GM13976 (cell line): ENCODE measurements at places on chromosomes 2 and 18.

DNA sequence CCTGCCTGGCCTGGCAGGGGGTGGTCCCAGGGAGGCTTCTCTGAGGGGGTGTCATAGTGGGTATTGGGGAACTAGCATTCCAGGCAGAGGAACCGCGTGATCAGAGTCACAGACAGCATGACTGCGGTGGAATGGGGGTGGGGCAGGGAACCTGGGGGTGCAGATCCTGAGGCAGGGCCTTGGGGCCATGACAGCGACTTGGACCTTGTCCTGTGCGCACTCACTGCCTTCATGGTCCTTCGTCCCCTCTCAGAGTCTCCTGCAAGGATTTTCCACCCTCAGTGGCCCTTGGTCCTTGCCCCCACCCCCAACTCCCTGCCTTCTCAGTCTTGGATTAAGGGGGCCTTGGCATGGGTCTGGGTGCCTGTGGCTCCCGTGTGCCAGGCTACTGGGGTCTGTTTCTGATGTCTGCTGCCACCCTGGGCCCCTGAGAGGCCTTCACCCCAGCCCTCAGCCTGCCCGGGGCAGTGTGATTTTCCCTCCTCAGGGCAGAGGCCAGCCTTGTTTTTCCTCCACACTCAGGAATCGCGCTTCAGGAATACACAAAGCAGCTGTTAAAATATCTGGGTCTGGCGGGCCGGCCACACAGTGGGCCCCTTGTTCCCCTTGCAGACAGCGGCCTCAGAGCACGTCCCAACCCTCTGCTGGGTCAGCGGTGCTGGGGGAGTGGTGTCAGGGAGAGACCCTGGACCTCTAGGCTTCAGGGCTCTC lies 51.6 kb downstream of the GLI2 start:
- no peak for DNase-seq

DNA sequence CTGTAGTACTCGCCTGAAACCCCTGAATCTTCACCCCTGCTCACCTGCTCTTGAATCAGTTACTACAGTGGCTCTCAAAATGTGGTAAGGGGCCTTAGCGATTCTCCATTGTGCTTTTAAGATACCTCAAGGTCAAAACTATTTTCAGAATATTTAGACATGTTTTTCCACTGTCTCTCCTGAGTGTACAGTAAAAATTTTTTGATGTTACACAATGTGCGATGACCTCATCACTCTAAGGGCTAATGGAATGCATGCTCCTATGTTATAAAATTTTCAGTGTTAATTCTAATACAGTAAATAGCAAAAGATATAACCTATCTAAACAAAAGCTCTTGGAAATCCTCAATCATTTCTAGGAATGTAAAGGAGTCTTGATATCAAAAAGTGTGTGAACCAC lies 336.9 kb upstream of the PKDCC start:
- no peak for DNase-seq

- no peak for DNase-seq
Measured at GRCh38 chr2:14654835-14655282, 22.3 kb downstream of the LRATD1 start.

GRCh38 chr2:88933980-88934379 lies 242.5 kb downstream of the RPIA start:
- DNase-seq, result no peak

- no peak for DNase-seq
Measured at GRCh38 chr2:73008766-73009135, 62.8 kb downstream of the SFXN5 start.

- no peak for DNase-seq
Measured at GRCh38 chr2:13651684-13652131, 935.0 kb downstream of the TRIB2 start.

- DNase-seq, result peak; percentile 47
Measured at GRCh38 chr2:38723173-38723572, 28.0 kb downstream of the SRSF7 start.

DNA sequence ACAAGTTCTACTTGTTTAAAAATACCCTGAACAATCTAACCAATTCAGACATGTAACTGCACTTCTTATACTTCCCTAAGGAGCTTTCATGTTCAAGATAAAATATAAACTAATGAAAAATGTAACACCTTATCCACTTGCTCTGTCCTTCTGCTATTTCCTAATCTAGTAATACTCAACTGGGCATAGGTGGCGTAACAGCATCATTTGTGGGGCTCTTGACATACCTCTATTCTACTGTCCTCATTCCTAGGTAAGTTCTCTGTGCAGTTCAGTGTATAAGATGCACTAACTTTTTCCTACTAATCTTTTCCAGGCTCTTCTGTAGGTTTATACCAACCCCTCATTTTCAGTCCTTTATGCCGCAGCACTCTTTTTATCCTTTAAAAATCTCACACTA lies 36.7 kb downstream of the PRKD3 start:
- peak; percentile 37 for DNase-seq

- no peak for DNase-seq
Measured at GRCh38 chr2:72750466-72750865, 75.4 kb downstream of the EXOC6B start.

DNA sequence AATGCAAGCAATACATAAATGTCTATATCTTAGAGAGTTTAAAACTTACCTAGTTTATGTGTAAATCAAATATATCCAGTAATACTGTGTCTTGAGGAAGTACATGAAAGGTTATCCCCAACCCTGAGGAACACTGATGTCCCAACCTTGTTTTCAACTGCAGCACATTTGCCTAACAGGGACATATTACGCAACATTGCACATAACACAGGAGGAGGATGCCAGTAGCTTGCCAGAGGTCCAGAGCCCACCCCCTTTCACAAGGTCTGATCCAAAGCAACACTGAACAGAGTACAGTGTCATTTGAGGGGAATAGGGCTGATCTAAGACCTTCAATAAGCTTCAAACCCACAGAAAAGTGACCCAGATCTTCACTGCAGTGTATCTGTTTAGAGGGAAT lies 678.5 kb downstream of the ARHGAP15 start:
- DNase-seq, result no peak

GRCh38 chr2:31011587-31011986 lies 126.7 kb downstream of the GALNT14 start:
- DNase-seq, result no peak

DNA sequence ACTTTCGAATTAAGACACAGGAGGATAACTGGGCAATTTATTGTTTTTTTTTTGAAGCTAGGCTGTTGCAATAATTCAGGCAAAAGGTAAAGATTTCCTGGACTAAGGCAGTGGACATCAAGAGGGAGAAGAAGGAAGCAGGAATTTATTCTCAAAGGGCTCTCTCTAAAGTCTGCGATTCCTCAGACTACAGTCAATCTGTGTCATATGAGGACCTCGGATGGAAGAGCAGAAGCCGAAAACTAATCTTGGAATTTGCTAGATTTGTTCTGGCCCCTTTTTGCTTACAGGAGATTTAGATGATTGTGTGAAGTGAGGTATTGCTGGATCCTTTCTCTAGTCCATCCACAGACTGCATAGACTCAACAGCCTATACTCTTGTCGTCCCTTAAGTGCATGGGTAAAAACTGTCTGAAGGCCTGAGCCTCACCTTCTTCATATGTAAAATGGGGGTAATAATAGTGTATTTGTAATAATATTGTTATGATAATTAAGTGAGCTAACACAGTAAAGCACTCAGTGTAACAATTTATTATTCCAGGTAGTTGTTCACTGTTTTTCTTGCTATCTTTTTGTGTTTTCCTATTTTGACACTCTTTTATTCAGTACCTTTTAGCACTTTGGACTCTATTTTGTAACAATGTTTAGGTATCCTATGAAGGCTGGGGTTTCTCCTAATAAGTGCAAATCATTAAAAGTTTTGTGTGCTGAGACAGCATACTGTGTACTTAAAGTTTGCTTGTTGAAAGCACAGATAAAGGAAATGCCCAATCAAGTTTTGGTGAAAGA lies 54.2 kb upstream of the NT5C1B start:
- no peak for DNase-seq

DNA sequence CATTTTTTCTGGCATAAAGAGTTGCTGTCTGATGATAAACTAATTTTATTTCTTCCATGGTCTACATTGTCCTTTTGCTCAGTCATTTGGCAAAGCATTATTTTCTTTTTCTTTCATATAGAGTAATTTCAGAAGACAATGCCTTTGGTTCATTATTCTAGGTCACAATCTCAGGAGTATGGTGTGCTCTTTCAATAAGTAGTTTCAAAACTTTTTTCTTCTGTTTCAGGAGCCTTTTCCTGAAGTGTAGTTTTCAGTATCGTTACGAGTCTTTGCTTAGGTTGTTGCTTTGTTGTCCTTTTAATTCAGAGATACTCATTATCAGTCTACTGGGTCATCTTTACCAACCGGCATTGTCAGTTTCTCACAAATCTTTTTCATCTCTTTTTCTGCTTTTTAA lies 100.4 kb upstream of the GPC1 start:
- no peak for DNase-seq

DNA sequence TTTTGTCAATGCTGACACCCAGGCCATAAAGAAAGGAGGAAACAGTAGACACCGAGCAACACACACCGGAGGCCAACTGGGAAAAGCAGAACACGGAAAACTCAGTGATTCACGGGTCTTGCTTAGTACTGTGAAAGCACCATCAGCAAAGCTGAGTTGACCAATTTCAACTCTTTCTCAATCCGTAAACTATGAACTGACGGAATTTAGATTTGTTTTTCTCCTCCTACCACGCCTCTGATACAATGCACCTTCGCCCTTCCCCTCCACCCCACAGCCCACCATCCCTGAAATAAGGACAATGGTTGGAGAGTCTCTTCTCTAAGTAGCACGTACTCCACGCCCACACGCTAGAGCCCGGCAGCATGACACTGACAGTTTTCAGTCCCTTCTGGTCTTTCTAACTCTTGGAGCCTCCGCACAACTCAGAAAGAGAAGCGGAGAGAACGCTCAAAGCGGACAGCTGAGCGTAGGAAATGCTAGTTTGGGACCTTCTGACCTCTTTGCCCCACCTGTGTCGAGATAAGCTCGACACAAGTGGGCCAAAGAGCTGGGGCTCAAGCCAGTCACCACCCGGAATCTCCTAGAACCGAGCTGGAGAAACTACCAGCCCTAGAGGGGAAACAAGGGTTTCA lies 669 bp downstream of the LNPK start:
- DNase-seq, result peak; percentile 47

DNA sequence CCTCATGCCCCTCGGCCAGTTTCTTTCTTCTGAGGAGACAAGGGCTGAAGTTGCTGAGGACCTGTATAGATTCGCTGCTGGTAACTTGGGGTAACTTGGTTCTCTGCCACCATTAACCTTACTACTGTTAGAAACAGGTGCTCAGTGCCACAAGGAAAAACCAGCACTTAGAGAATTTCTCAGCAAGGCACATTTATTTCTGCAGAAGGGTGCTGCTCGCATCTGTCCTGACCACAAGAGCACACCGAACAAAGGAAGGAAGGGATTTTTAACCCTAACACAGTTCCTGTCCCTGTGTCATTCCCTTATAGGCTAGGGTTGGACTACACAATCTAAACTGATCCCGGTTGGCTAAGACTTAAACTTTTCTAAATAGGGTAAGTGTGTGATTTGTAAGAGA lies 154.1 kb downstream of the SOCS6 start:
- no peak for DNase-seq

DNA sequence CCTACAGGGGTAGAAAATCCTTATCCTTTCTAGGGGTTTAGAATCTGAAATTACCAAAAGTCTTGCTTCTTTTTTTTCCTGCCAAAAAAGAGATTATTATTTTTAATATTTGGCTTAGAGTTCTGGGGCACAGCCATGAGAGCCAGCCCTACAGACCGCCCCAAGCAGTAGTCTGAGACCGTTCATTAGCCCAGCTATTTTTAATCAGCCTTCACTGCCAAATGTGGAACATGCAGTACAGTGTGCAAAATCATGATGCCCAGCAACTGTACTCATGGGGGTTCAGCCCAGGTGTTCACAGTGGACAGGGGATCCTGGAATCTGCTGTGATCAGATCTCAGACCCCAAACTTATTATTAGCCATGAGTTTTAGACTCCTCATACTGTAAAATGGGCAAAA lies 60.4 kb downstream of the GRB14 start:
- DNase-seq, result no peak

GRCh38 chr2:9331704-9332103 lies 91.6 kb downstream of the ITGB1BP1 start:
- DNase-seq, result no peak

GRCh38 chr2:234821946-234822475 lies 129.8 kb upstream of the SH3BP4 start:
- DNase-seq, result no peak

- no peak for DNase-seq
Measured at GRCh38 chr18:34697233-34697632, 12.9 kb upstream of the DTNA start.

DNA sequence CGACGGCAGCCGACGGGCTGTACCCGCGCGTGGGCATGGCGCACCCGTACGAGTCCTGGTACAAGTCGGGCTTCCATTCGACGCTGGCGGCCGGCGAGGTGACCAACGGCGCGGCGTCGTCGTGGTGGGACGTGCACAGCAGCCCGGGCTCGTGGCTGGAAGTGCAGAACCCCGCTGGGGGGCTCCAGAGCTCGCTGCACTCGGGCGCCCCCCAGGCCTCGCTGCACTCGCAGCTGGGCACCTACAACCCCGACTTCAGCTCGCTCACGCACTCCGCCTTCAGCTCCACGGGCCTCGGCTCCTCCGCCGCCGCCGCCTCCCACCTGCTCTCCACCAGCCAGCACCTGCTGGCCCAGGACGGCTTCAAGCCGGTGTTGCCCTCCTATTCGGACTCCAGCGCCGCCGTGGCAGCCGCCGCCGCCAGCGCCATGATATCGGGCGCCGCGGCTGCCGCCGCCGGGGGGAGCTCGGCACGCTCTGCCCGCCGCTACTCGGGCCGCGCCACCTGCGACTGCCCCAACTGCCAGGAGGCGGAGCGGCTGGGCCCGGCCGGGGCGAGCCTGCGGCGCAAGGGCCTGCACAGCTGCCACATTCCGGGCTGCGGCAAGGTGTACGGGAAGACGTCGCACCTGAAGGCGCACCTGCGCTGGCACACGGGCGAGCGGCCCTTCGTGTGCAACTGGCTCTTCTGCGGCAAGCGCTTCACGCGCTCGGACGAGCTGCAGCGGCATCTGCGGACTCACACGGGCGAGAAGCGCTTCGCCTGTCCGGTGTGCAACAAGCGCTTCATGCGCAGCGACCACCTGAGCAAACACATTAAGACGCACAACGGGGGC lies 2.0 kb downstream of the SP9 start:
- peak; percentile 66 for DNase-seq

DNA sequence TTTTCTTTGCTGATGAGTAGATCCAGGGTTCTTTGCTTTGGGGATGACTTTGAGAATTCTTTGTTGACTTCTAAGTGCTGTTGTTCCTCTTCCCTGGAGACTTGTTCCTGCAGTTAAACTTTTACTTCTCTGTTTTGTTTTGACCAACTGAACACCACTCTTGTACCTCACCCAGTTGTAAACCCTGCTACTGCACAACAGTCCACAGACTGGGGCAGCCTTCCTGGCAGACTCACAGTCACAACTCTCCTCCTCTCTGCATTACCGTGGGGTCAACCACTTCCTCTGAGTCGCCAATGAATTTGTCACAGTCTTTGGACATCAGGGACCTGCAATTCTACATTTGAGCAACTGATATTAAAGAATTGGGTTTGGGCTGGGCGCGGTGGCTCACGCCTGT lies 3.8 kb upstream of the SLC8A1 start:
- DNase-seq, result no peak

DNA sequence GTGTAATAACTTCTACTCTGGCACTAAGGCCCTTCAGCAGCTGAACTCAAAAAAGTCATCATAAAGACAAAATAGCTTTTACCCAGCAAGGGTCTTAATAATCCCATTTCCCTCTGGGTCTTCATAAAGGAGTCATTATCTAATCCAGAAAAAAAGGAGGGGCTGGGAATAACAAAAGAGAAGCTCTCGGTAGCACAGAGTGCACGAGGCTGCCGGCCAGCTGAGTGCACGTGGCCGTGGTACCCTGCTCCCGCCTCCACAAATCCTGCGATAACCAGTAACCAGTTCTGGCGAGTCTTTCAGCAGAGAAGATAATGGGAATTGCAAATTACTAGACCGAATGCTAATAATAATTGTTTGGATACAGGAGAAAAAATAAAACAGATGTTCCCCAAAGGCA lies 7.5 kb downstream of the NRP2 start:
- DNase-seq, result no peak
